ENCODE measurements at places on chromosomes 6 and 20.
A peak's percentile ranks its signal among the peaks of the same experiment; 100 is the strongest.

DNA sequence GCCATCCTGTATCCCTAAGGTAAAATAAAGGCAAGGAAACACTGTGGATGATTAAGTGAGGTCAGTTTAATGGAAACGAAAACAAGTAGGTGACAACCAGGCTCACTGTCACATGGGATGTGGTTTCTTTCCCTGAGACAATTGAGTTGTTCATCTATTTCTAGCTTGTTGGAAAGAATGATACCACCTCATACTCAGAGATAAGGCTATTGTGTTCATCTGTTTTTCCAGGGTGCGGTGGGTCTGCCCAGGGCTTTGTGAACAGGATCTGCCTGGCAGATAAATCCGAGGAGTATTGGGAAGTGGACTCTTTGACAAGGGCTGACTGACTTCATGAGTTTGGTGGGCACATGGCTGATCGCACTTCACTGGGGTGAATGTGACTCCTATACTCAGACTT lies 80.8 kb upstream of the TIAM2 start:
- no peak for DNase-seq

DNA sequence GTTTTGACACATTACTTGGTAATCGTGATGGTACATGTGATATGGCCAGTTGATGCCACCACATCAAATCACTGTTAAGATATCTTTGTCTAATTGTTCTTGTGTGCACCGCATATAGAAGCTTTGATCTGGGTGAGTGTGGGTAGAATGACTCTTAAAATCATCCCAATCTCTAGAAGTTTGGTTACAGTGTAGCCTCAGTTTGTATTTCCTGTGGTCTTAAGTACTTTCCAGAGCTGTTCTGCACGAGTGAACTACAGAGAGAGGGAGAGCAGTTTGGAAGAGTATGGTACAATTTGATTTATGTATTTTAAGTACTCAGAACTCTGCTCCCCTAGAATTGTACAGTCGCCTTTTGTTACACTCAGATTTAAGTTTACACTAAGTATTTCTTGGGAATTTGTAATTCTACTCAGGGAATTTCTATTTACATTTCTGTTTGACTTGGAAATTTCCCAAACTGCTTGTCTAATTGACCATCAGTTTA lies 37.5 kb downstream of the SNX9 start:
- no peak for DNase-seq

- DNase-seq, result no peak
These were observed 40.1 kb upstream of the BHLHE23 start for GRCh38 chr20:63046841-63047240.

DNA sequence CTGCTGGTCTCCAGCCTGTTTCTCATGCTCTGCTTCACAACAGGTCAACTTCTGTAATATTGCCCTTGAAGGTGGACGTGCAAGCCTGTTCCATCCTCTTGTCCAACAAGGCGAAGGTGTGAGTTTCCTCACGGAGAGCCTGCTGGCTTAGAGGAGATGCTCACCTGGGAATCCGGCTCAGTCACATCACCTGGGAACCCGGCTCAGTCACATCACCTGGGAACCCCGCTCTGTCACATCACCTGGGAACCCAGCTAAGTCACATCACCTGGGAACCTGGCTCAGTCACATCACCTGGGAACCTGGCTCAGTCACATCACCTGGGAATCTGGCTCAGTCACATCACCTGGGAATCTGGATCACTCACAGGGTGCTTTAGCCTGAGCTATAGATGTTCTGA lies 230.1 kb downstream of the ERMARD start:
- peak; percentile 2 for DNase-seq

GRCh38 chr6:162572240-162572639 lies 155.3 kb downstream of the PRKN start:
- DNase-seq, result no peak

DNA sequence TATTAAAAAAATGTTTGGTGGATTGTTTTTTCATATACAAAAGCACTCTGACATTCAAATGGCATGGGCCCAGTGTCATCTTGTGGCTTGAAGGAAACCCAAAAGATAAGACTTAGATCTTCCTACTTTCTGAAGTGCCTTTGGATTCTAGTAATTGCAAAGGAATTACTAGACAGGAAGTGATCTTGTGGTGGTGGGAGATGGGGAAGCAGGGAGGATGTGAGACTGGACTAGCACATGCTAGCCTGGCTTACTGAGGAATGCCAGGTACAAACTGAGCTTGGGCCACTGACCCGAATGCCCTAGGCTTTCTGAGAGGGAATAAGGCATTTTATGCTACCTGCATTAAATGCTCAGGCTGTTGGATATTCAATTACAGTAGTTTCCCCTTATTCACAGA lies 59.0 kb downstream of the AFG1L start:
- DNase-seq, result no peak

DNA sequence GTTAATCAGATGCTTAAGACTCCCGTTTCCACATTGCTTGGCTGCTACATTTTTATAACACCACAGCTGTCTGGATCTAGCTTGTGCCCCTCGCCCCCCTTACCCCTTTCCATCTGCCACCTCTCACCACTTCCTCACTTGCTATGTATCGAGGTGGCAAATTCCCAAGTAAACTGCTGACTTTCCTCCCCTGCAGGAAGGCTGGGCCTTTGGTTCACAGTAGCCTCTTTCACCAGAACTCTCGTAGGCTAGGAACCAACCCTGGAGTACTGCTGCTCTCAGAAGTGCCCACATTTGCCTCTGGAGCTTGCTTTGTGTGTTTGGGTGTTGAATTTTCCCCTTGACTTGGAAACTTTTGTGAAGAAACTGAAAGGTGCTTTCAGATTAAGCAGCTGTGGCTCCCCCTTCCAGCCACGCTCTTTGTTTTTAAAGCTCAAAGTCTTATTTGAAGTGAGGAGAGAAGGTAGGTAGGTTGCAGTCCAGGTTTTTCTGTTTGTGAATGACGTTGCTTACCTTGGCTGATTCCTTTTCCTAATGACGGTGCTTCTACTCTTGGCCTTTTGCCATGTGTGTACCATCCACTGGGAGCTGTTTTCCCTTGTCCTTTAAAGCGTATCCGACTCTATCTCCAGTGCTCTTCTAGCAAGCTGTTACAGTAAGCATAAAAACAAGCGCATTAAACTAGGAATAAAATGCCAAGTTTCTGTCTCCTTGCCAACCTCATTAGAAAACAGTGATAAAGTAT lies 90.4 kb downstream of the CARMIL1 start:
- peak; percentile 75 for DNase-seq

- DNase-seq, result no peak
These were observed 46.3 kb upstream of the CDH4 start for GRCh38 chr20:61205769-61206168.

DNA sequence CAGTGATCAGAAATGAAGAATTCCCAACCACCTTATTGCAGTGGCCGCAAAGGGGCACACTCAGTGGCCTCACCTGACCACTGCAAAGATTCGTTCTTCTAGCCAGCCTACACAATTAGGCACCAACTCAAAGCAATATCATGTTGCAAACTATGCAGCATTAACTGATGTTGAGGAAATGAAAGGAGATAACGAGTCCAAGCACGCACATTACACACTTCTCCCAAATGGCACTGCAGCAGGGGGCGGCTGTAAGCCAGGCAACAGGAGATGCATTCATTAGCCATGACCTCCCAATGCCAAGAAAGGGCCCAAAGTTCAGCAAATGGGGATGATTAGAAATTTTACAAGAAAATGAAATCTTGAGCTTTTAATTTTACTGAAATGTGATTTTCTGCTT lies 39.3 kb downstream of the ATXN1 start:
- no peak for DNase-seq

GRCh38 chr6:46849361-46849690 lies 56.1 kb downstream of the MEP1A start:
- DNase-seq, result no peak

DNA sequence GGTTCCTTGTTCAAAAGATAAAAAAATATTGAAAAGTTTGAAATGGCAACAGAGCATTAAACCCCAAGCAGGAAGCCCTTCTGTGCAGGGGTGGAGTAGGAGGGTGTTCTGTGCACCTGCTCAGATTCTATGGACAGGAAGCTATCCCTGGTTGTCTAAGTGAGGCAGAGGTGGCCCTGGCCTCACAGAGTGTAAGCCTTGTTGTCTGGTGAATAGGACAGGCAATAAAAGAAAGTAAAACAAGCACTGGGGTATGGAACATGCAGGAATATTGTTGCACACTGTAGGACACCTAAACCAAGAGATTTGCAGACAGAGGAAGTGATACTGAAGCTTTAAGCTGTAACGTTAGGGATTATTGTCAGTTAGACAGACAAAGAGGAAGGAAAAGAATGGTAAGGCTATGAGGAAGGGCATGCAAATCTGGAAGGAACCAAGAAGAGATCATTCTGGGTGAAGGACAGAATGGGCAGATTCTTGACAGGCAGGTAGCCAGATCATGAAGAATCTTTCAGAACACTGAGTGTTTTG lies 66.8 kb downstream of the TBC1D7 start:
- DNase-seq, result no peak

DNA sequence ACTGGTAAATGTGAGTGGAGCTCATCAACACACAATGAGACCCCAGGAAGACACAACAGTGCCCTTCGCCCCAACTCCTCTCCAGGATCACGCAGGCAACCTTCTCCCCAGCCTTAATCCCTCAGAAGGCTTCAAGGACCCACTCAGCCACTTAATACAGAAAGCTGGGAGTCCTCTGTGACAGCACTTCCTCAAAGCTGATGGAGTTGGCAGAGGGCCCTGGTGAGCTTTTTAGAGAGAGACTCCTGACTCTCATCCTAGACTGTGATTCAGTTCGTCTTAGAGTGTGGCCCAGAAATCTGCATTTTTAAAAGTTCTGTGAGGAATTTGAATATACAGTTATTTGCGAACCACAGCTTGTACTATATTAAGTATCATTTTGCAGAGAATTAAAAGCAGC lies 187.7 kb downstream of the UST start:
- peak; percentile 61 for DNase-seq

DNA sequence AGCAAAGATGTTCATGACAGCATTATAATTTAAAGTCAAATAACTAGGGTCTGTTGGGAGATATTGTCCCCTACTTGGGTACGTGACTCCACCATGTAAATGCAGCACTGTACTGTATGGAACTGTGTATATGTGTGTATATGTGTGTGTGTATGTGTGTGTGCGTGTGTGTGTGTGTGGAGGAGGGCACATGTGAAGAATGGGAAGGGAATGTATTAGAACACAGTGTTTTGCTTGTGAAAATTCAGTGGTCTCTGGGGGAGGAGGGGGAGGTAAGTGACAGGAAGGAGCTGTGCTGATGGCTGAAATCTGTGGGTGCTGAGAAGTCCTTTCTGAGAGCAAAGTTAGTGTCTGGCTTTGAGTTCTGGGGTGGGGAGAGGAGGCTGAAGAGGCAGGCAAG lies 23.9 kb upstream of the VEGFA start:
- peak; percentile 29 for DNase-seq

DNA sequence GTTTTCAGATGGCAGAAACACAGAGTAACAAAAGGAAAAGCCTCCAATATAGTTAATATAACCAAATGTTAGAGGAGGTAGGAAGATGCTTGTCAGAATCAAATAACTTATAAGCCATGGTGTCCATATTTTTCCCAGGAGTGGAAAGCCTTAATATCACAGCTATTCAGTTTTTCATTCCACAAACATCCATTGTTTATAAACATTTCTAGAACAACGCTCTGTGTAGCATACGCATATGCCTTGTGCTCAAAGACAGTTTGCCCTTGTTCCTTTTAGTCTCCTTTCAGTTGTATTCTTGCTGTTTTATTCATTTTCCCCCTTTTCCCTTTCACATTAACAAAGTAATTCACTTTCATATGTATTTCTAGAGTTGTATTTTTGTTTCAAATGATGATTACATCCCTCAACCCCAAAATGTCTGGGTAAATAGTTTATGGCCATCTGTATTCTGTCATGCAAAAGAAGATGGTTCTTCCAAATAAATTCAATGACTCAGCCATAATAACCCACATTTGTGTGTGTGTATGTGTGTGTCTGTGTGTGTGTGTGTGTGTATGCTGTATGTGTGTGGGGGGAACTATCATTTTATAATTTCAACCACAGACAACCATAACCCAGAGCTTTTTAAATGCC lies 455.7 kb upstream of the SOX4 start:
- no peak for DNase-seq

GRCh38 chr20:48584391-48585060 lies 243.3 kb downstream of the PREX1 start:
- no peak for DNase-seq

- no peak for DNase-seq
These were observed 8.3 kb upstream of the INSM1 start for GRCh38 chr20:20359628-20360027.

DNA sequence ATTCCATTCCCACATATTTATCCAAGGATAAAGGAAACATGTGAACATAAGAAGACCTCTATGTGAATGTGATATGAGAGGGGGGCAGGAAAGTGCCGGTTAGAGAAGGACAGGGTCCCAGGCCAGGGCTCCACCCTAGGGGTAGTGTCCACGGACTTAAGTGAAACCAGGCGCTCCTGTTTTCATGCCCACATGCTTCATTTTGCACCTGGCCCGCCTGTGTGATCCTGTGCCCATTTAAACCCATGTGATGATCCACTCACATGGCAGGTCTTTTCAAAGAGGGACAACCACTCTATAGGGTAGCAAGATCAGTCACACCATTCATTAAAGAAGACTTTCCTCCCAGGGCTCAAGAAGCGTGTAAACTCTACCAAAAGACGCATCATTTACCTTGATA lies 865.3 kb upstream of the GJE1 start:
- no peak for DNase-seq

DNA sequence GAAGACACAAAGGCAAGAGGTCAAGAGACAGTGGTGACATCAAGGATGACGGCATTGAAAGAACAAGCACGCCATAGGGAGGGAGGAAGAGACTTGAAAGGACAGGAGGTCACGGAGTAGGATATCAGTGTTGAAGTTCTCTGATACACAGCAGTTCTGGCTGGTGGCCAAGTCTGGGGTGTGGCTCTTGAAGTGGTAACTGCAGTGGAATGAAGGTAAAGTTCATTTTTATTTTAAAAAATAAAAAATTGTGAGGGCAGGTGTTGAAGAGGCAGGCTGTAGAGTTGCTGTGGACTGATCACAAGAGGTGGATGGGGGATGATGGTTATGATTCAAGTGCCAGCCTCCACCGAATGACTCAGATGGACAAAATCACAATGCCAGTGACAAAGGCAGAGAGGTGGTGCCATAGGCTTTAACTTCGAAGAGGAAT lies 53.2 kb upstream of the BMP2 start:
- no peak for DNase-seq

GRCh38 chr20:62391165-62392076 lies 4.5 kb downstream of the RPS21 start:
- no peak for DNase-seq

DNA sequence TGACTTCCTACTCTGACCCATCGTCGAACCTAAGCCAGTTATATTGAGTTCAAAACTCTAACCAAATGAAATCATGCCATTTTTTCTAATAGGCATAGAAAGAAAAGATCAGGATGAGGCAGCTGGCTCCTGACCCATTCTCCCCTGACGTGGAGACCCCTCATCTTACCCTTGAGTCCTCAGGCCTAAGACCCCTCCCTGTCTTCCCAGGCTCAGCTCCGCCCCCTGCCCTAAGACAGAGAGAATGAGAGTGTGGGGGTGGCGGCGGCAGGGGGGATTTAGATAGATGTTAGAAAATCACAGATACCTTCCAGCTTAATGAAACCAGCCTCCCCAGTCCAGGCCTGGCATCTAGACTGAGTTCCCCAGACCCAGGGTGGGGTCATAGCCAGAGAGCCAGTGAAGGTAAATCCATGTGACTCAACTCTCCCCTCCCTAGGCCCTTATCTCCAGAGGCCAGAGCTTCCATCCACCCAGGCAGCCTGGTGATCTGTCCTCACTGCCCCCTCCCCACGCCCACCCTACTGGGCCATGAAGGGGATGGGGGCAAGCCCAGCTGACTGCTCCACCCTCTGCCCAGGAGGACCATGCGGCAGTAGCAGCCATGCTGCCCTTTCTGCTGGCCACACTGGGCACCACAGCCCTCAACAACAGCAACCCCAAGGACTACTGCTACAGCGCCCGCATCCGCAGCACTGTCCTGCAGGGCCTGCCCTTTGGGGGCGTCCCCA lies 6.8 kb downstream of the TMEM63B start:
- DNase-seq, result no peak
